Left hindlimb (tissue), 1 donor: ENCODE measurements at places on chromosomes 3 and 15.
A peak's percentile ranks its signal among the peaks of the same experiment; 100 is the strongest.

DNA sequence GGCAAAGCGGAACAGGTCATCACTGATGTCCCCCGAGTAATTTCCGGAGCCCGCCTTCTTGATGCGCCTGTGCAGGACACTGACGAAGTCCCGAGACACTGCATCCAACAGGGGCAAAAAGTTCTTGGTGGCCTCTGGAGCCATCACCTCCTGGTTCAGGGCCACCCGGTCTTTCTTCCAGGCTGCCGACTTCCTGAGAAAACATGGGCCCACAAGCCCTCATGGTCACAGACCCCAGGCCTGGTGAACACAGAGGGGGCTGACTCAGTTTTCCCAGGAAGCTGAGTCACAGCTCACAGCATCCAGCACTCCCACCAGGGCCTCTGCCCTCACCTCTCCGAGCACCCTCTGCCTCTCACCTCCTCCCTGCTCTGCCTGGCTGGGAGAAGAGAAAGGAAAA, 22.4 kb downstream of the CYP11A1 start:
- DNase-seq: no peak

GRCh38 chr3:50890688-50891344, 216.1 kb downstream of the DOCK3 start:
- no peak for DNase-seq

DNA sequence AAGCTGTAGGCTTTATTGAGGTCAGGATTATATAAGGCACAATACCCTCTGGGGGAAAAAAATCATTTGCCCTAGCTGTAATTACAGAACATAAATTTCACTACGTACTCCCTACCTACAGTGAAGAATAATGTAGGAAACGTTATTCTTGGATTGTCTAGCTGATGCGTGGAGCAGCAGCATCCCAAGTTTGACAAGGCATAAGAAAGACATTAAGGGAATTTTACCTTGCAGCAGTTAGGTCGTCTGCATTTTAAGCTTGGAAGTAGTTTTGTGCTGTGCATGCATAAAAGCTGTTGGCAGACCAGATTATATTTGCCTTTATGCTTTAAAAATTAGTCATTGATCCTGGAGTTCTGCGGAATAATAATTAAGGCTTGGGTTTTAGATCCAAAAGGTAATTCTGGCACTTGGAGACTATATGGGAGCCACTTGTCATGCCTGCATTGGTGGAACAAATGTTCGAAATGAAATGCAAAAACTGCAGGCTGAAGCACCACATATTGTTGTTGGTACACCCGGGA, 2.2 kb downstream of the EIF4A2 start:
- DNase-seq: no peak

- DNase-seq: peak; percentile 47
These were observed 15.4 kb downstream of the IGSF10 start for GRCh38 chr3:151445273-151446001.

- DNase-seq: no peak
These were observed 134.1 kb downstream of the MBNL1 start for GRCh38 chr3:152402695-152403451.

DNA sequence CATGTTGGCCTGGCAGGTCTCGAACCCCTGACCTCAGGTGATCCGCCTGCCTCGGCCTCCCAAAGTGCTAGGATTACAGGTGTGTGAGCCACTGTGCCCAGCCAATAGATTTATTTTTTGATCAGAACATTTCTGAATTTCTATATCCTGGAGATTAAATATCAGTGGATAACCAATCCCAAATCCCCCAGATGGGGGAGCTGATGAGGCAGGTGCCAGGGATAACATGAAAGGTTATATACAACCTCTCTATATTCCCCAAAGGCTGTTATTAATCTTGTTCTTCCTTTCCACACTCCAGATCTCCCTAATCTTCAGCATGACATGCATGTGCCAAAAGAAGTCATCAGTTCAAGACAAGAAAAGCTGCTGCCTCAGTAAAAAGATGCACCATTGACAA, 112.3 kb downstream of the WDR76 start:
- DNase-seq: no peak

- no peak for DNase-seq
These were observed 77.0 kb upstream of the ALDH1A3 start for GRCh38 chr15:100802421-100803170.

- DNase-seq: no peak
These were observed 30.5 kb upstream of the CLDN16 start for GRCh38 chr3:190357468-190357867.

- peak; percentile 18 for DNase-seq
These were observed 2.6 kb downstream of the KIF7 start for GRCh38 chr15:89652666-89653065.

GRCh38 chr3:17136136-17136721, 251.5 kb downstream of the PLCL2 start:
- DNase-seq: no peak

- no peak for DNase-seq
These were observed 440.8 kb downstream of the RAP2B start for GRCh38 chr3:153602801-153603200.

- peak; percentile 10 for DNase-seq
These were observed 44.5 kb downstream of the XXYLT1 start for GRCh38 chr3:195226445-195226844.

DNA sequence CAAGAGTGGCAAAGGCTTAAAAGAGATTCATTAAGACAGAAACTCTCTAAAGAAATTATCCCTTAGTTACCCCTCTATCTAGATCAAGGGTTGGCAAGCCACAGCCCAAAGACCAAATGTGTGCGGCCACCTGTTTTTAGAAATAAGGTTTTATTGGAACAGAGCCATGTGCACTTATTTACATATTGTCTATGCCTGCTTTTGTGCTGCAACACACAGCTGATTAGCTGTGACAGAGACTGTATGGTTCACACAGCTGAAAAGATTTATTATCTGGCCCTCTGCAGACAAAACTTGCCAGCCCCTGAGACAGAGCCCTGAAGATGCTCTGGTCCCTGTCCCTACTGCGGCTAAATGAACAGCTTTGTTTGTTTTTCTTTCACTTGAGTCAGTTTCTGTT, 88.1 kb downstream of the ADAMTS9 start:
- DNase-seq: no peak

DNA sequence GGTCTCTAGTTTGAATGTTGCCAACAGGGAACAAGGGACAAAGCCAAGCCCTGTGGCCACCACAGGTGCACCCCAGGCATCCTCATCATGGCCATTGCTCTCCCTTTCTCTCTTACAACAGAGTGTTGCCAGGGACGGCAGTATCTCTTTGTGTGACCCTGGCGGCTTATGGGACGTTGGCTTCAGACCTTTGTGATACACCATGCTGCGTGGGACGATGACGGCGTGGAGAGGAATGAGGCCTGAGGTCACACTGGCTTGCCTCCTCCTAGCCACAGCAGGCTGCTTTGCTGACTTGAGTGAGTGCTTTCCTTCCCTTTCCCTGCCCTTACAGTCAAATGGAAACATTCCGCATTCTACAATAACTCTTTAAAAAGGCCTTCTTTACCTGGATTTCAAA, 38.2 kb downstream of the BOC start:
- DNase-seq: no peak

GRCh38 chr15:51310064-51310463, 28.3 kb downstream of the CYP19A1 start:
- DNase-seq: no peak

- DNase-seq: no peak
These were observed 1.1 kb downstream of the GASK1A start for GRCh38 chr3:42980209-42980608.

DNA sequence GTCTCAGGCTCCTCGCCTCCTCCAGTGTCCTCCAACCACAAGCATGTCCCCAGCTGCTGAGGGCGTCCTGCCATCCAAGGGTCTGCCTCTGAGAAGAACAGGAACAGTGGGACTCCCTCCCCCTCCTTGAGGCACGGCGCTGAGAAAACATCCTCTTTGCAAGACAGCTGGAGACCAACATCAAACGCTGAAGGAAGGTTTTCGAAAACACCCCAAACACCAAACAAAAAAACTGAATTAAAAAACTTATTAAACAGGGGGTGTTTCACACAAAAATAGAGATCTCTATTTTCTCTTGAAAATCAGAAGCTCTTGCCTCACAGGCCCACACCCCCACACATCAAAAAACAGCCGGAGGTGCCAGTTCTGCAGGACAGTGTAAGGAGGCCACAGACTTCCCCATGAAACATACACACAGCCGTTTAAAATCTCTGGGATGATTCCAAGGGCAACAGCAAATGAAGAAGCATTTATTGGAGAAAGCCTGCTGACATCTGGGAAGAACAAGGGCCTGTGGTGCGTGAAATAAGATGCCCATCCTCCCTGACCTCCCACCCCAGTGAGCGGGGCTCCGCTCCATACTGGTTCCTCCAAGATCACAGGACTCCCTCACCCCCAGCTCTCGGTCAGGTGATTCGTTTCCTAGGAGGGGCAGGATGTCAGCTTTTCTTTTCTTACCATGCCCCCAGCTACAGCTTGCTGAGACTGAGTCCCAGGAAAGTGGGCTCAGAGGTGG, 71.3 kb downstream of the NUP210 start:
- no peak for DNase-seq

GRCh38 chr15:68487087-68487843, 55.3 kb upstream of the ITGA11 start:
- DNase-seq: no peak

- peak; percentile 74 for DNase-seq
These were observed 41.0 kb upstream of the LIMD1 start for GRCh38 chr3:45553469-45553974.

DNA sequence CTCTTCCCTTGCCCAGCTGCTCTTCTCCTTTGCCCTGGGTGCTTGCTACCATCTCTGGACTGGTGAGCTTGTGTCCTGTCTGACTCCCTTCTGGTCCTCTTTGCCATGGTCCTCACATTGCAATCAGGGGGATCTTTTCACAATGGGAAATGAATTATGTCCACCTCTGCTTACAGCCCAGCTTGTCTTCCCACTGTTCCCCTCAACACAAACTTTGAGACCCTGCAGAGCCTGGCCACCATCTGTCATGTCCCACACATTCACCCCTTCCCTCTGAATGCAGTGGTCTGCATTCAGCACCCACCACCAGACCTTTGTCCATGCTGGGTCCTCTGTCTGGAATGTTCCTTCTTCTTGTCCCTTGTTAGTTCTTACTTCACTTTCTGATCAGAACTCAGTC, 100.5 kb downstream of the ABHD5 start:
- no peak for DNase-seq

- DNase-seq: no peak
These were observed 9.4 kb downstream of the TMEM41A start for GRCh38 chr3:185489462-185489861.

DNA sequence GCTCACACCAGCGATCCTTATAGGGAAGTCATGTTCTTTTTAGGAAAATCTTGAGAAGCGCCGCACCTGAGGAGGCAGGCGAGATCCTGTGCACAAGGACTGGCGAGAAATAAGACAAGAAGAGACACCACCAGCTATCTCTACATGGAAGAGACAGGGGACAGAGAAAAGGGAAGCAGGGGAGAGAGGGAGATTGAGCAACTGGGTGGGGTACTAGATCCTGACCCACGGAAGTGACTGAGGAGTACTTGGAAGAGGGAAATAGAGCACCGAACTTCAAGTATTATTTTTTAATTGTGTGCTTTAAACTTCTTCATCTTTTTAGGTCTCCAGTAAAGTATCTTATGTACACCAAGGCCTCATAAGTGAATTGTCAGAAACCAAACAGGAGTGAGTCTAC, 742.0 kb upstream of the LMCD1 start:
- no peak for DNase-seq

GRCh38 chr3:135149707-135150681, 354.9 kb downstream of the EPHB1 start:
- no peak for DNase-seq

DNA sequence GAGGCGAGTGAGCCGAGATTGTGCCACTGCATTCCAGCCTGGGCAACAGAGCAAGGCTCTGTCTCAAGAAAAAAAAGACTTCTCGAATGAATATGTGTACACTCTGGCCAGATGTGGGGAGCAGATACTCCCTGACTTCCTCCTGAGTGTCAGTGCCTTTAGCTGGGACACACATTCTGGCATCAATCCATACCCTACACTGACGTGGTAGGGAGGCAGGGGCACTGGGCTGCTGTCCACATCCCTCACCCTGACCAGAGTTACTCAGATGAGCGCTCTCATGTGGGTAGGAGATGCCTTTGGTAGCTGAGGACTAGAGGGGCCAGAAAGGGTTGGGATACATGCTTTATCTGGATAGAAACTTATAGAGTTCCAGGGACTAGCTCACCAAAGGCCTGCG, 15.6 kb downstream of the LIMD1 start:
- no peak for DNase-seq

- no peak for DNase-seq
These were observed 152.5 kb downstream of the EDEM1 start for GRCh38 chr3:5339967-5340535.

DNA sequence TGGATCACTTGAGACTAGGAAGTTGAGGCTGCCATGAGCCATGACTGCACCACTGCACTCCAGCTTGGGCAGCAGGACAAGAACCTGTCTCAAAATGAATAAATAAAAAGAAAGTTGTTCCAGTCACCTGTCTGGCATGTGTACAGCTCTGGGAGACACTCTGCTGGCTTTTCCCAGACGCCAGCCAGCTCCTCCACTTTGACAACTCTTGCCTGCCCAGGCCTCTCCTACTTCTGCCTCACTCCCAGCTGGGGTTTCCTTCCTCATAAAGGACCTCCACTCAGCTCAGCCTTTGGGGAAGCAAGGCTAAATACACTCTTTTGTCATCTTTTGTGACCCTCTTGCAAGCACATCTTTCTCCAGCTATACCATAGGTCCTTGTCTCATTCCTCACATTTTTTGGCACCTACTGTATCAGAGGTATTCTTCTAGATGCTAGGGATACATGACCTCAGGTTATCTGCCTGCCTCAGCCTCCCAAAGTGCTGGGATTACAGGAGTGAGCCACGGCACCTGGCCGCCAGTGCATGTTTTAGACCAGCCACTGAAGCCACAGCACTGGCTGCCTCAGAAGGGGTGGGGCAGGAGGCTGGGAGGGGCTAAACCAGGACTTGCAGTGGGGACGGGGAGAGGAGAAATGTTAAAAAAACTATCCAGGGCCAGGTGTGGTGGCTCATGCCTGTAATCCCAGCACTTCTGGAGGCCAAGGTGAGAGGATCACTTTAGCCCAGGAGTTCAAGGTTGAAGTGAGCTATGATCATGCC, 10.0 kb upstream of the ELP6 start:
- no peak for DNase-seq

GRCh38 chr3:95939235-95939809, 875.1 kb upstream of the EPHA6 start:
- DNase-seq: no peak

DNA sequence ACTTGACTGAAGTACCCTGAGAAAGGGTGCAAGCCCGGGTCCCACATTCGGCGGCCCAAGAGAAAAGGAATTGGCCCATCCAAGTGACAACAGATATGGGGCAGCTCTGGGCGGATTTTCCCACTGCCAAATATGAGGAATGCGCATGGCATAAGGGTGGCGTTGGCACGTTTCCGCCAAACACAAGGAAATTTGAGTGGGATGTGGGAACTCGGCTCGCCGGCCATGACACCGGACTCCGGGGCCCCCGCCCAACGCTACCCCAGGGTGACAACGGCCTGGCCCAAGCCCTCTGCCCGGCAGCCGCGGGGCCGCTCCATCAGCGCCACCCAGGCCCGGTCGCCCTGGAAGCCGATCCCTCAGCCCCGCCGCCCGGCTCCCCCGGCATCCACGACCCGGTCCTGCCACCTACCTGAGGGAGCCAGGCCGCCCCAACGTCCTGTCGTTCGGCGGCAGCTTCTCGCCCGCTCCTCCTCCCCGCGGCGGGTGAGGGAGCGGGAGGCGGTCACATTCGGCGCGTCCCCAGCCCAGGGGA, 449 bp downstream of the RAF1 start:
- peak; percentile 75 for DNase-seq

- peak; percentile 57 for DNase-seq
These were observed 32.2 kb upstream of the TRH start for GRCh38 chr3:129942296-129942695.
